Smooth muscle cell of the brain vasculature (primary cell): ENCODE measurements at places on chromosomes 6 and 20.

GRCh38 chr6:57021086-57021720, 25.3 kb upstream of the KIAA1586 start:
- DNase-seq = peak; percentile 21

DNA sequence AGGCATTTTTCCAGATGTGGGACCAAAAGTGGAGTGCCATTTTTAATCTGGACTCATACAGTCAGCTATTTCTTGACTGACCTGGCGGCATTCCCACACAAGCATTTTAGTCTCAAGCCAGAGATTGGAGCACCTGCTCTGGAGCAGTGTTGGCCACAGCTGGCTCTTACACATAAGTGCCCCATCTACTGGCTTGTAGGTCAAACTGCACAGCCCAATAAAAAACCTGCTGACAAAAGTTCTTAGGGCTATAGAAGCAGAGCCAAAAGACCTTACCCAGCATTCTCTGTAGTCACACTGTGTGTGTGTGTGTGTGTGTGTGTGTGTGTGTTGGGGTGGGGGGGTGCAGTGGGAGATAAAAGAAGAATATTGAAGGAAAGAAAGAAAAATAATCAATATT, 38.6 kb upstream of the SENP6 start:
- DNase-seq = no peak

- DNase-seq = no peak
Measured at GRCh38 chr6:56865081-56865875, 89.6 kb upstream of the BEND6 start.

DNA sequence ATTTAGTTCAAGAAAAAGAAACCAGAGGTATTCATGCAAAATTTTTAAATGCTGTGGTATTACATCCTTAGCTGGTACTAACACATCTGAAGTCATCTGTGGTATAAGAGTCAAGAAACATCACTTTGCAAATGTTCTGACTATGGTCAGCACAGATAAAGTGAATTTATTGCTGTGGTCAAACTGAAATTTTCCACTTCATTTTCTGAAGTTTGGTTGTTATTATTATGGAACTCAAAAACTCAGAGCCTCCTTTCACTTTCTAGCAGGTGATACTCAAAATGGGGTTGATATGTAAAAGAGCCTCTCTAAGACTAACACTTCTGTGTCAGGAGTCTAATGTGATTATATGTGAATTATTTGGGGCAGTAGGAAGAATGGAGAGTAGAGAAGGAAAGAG, 257.8 kb downstream of the RNGTT start:
- DNase-seq = no peak

- DNase-seq = no peak
Measured at GRCh38 chr20:20566516-20566915, 145.9 kb downstream of the RALGAPA2 start.

DNA sequence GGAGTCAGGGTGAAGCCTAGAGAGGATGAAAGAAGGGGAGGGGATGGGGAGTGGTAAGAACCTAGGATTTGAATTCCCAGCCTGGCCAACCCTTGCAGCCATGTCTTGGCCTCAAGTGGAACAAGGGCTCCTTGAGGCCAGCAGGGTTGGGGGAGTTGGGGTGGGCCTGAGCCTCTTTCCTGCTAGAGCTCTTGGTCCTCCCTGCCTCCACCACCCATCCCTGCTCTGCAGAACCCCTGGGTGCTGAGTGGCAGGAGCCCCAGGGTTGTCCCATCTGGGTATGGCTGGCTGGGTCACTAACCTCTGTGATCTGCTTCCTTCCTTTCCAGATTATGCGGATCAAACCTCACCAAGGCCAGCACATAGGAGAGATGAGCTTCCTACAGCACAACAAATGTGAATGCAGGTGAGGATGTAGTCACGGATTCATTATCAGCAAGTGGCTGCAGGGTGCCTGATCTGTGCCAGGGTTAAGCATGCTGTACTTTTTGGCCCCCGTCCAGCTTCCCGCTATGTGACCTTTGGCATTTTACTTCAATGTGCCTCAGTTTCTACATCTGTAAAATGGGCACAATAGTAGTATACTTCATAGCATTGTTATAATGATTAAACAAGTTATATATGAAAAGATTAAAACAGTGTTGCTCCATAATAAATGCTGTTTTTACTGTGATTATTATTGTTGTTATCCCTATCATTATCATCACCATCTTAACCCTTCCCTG, 8.3 kb downstream of the VEGFA start:
- DNase-seq = no peak

DNA sequence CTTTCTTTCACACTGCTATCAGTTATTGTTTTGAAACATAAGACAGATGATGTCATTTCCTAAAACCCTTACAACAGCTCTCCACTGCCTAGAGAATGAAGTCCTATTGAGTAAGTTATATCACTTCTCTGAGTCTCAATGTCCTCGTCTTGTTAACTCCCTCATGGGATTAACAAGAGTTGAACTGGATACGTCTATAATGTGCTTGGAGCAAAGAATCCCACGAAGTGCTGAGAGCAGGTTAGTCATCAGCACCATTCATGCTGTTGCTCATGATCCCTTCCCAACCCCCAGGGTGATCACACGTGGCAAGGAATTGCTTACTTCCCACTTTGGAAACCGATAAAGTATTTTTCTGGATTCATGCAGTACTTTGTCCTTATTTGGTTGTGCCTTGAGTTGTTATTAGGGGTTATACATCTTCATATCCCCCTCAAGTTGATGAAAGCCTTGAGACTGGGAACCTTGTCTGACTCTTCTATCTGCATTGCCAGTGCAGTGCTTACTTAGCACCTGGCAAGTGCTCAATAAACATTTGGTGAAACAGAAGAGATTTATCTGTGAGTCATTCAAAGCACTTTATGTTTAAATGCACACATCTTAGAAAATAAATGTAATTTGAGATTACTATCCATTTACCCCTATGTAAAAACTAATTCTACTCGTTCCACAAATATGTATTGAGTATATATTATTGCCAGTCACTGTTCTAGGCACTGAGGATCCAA, 487.5 kb downstream of the EPM2A start:
- peak; percentile 31 for DNase-seq

DNA sequence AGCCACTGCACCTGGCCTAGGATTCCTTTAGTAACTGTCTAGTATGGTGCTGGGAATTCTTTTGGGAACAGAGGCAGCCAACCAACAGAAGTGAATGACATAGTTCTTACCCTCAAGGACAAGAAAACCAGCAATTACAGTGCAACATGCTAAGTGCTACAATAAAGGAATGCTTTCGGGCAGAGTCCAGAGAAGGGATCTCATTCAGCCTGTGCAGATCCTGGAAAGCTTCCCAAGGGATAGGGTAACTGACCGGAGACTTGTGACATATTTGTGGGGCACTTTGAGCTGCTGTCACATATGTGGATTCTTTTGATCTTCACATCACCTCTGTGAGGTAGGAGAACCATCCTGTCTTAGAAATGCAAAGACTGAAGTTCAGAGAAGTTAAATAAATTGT, 46.8 kb downstream of the C6orf15 start:
- DNase-seq = no peak

DNA sequence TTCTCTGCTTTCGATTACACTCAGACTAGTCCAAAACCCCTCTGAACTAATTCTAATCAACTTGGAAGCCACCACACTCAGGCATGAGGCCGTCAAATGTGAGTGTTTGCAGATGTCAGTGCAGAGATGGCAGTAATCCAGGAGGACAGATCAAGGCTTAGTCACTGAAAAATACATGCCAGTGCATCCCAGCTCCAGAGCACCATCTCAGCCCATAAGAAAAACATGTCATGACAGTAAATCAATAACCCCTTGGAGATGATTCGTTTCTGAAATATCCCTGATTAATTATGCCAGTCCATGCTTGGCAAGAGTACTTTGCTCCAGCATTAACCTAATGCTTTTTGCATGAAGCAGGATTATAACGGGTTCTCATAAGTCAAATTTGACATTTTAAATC, 179.5 kb downstream of the ADAT2 start:
- no peak for DNase-seq

GRCh38 chr6:149717588-149718458, at the start of gene LATS1:
TSS of gene LATS1 (minus strand) at chr6:149718101. CDS start at chr6:149702126, 15,975 bp downstream.
- peak; percentile 44 for DNase-seq

DNA sequence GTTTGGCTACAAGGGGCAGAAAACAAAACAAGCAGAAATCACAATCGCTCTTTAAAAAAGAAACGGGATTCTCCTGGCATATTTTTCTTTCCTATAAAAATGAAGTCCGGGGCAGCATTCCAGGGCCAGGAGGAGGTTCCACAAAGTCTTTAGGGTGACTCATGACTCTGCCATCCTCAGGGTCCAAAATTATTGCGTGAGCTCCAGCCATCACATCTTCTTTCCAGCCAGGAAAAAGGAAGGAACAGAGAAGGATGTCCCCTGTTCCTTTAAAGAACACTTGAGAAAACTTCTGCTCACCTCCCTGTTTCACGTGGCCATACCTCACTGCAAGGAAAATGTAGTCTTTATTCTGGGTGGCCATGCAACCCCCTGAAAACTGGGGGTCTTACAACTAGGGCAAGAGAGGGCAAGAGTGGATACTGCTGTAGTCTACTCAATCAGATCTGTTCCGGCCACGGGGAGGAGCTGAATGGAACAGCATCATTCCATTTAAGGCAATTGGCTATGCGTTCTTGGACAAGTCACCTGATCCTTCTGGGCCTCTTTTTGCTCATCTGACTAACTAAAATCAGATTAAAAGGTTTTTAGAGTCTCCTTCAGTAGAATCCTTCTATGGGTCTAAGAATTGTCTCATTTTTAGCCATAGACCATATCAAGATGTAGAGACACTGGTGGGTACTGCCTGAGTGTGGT, 49.4 kb downstream of the CTCFL start:
- no peak for DNase-seq

- peak; percentile 41 for DNase-seq
Measured at GRCh38 chr6:39568896-39569295, 156.3 kb downstream of the KIF6 start.

DNA sequence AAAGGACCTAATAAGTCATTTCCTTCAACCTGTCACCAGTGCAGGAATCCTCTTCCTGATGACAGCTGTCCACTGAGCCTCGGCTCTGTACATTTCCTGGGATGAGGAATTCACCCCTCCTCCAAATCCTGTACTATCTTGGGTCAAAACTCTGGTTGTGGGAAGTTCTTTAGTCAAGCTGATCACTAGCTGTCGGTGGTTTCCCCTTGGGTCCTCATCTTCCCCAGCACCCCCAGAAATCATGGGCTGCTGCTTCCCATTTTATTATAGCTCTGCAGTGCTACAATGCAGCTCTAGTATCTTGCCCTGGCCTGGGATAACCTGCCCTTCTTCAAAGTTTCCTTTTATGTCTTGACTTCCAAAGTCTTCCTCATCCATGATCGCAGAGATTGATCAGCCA, 14.6 kb upstream of the ADA start:
- no peak for DNase-seq

DNA sequence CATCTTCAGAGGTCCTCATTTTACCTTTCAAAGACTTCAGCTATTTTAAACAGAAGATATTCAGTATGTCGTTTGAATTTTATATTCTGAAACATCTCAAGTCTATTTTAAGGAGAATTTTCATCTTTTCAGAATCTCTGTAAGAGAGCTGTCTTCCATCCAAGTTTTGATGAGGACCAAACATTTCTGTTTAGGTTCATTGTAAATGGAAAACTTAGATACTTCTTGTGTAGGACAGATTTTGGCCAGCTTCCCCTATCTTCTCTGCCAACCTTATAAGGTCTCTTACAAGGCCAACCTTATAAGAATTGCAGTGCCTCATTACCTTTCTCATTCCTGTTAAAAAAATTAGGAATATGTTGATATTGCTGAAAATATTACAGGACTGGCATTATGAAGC, 88.1 kb downstream of the AKAP7 start:
- DNase-seq = no peak

GRCh38 chr6:56625356-56625755, 17.3 kb downstream of the DST start:
- DNase-seq = no peak

- no peak for DNase-seq
Measured at GRCh38 chr6:5293692-5294091, 32.4 kb downstream of the FARS2 start.

GRCh38 chr20:59087829-59088433, 45.3 kb upstream of the PRELID3B start:
- peak; percentile 21 for DNase-seq

DNA sequence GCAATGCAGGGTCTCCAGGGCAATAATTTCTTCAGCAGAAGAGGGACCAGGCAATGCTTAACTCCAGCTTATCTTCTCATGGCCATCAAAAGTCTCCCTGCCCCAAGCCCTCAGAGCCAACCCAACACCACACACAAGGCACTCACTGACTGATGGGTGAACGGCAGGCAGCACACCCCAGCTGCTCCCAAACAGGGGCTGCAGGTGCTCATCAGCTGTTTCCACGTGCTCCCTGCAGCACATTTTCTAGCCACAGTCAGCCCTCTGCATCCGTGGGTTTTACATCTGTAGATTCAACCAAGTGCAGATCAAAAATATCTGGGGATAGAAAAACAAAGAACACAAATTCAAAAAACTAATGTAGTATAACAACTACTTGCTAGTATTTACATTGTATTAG, 4.0 kb upstream of the GABRR1 start:
- no peak for DNase-seq

- DNase-seq = no peak
Measured at GRCh38 chr6:25640446-25640845, 11.6 kb upstream of the SCGN start.

GRCh38 chr20:16713066-16713465, 16.8 kb upstream of the SNRPB2 start:
- DNase-seq = no peak

GRCh38 chr20:33482581-33482980, 7.3 kb upstream of the CBFA2T2 start:
- no peak for DNase-seq

- DNase-seq = peak; percentile 47
Measured at GRCh38 chr6:26394289-26394688, 7.8 kb upstream of the BTN3A1 start.

DNA sequence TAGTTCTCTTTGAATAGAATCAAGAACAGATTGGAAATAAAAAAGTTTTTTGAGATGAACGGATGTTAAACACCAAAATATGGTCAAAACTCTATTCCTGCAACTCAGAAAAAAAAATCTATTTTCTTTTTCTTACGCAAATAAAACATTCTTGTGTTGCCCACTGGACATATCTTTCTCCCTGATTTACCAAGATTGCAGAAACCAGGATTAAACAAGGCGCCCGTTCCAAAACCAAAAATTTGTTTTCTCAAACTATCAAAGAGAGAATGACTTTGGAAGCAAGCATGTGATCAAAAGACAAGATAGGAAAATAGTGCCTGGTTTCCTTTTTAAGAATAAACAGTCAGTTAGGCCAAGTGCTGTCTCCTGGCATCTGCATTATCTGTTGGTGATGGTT, 273.1 kb downstream of the CLIC5 start:
- no peak for DNase-seq

GRCh38 chr6:7155871-7156579, 48.3 kb downstream of the RREB1 start:
- DNase-seq = no peak

DNA sequence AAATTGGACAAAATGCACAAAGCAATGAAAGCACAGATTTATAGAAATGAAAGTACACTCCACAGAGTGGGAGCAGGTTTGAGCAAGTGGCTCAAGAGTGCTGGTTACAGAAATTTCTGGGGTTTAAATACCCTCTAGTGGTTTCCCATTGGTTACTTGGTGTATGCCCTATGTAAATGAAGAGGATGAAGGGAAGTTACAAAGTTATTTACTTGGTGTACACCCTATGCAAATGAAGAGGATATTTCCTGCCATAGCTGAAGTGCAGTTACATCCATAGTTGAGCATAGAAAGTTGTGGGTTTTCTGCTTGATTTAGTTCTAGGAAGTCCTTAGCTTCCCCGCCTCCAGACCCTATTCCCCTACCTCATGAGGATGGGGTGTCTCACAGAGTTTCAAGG, 22.7 kb downstream of the BCAS1 start:
- no peak for DNase-seq

- DNase-seq = no peak
Measured at GRCh38 chr6:21826023-21826422, 232.5 kb downstream of the SOX4 start.

GRCh38 chr6:20770773-20771172, 236.5 kb downstream of the CDKAL1 start:
- DNase-seq = no peak
